ENCODE measurements at places on chromosomes 11 and 22.

DNA sequence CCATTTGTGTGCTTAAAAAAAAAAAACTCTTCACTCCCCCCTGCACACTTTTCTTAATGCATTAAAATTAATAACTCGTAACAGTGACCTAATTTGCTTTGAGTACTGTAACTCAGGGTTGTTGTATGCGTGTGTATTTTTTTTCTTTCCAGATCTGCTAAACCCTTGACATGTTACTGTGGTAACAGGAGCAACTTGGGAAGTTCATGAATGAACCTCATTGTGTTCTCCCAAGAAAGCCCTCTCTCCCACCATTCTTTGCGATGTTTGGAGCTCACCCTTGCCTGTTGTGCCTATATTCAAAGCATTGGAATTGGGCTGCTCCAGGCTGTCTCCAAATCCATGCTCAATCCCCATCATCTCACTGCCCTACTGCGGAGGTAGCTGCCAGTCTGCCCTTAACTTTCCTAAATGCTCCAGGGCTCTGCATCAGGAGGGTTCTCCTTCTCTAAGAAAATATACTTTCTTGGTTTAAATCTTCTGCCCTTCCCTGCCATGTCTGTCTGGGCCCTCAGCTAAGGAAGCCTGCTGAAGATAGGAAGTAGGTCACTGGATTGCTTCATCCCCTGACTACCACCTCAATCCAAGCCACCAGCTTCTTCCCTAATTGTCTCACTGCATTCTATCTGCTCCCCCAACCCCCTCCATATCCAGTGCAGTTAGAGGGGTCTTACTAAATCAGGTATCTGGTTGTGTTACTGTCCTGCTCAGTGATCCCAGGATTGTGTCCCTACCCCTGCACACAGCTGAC, 70.3 kb downstream of the KIRREL3 start:
- DNase-seq: no peak

- no peak for DNase-seq
Observed at GRCh38 chr22:49362211-49362839, 465.3 kb downstream of the BRD1 start.

- no peak for DNase-seq
Observed at GRCh38 chr11:96200243-96200642, 142.8 kb downstream of the MAML2 start.

GRCh38 chr22:17913801-17914347, 110.5 kb downstream of the MICAL3 start:
- no peak for DNase-seq

Measured in activated CD4-positive, alpha-beta T cell treated with anti-CD3 and anti-CD28 coated beads, Interleukin-2, amount 50 U/mL, for 24 hours (primary cell).